CD14-positive monocyte (primary cell): ENCODE measurements at places on chromosomes 11 and 22.
A peak's percentile ranks its signal among the peaks of the same experiment; 100 is the strongest.

- DNase-seq, result no peak
Measured at GRCh38 chr11:35116245-35116644, 22.7 kb upstream of the CD44 start.

DNA sequence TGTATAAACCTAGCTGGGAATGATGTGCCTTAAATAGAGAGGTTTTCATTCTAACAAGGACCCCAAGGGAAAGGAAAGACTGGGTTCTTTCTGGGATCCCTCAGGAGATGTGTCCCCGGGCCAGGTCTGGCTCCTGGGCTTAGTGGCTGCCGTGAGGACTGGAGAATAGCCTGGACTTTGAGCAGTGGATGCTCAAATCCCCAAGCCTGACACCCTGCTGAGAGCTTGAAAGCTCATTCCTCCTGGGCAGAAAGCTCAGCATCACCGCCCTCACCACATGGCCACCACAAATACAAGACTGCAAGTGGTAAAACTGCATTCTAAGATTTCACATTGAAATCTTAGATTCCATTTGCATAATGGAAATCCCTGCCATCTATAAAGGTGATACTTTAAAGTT, 79.4 kb upstream of the NARS2 start:
- no peak for DNase-seq

- DNase-seq, result no peak
Measured at GRCh38 chr11:67288198-67288451, 978 bp upstream of the ANKRD13D start.

GRCh38 chr11:105181100-105181499, 41.5 kb upstream of the CARD18 start:
- peak; percentile 94 for DNase-seq

DNA sequence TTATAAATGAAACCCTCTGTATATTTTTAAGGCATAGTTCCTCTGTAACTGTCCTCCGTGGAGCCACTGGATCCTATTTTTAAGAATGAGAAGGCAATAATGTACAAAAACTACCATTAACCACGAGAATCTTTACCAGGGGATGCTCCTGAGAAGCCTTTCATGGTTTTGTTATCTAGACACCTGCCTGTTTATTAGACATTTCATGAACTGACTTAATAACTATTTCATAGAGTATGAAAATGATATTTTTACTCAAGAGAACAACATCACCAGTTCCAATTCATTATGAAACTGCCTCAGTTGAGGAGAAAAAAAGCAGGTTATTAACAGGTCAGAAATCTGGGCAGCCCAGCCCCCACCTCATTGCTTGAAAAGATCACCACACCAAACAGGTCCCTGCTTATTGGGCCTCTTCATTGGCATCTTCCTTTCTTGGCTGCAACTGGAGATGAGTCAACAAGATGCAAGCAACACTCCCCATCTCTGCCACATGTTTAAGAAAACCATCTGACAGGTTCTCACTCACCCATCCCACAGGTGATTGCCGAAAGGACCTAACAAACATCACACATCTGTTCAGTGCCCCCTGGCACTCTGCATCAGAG, 27.8 kb downstream of the ETS1 start:
- no peak for DNase-seq

GRCh38 chr11:44673688-44674087, 53.1 kb upstream of the TSPAN18 start:
- no peak for DNase-seq

DNA sequence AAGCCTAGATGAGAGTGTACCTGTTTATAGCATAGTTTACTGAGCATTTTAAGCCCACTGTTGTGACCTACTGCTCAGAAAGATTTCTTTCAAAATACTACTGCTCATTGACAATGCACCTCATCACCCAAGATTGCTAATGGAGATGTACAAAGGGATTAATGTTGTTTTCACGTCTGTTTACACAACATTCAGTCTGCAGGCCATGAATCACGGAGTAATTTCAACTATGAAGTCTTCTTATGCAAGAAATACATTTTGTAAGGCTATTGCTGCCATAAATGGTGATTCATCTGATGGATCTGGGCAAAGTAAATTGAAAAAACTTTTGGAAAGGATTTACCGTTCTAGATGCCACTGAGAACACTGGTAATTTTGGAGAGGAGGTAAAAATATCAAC, 112.9 kb downstream of the KIF18A start:
- no peak for DNase-seq

DNA sequence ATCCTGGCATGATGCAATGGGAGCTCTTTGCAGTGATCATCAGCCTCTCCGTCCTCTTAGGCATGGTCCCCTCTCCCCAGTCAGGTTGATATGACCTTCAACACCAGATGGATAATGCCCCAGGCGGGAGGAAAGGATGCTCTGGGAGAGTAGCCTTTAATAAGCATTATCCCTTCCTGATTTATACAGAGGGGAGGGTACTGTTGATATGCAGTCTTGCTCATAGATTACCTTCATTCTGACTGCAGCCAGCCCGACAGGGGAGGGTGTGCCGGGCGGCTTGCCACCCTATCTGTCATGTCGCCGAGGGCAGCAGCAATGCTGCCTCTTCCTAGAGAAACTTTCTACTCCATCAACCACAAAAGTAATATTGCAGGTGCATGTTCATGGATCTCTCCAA, 497.4 kb downstream of the OPCML start:
- no peak for DNase-seq

DNA sequence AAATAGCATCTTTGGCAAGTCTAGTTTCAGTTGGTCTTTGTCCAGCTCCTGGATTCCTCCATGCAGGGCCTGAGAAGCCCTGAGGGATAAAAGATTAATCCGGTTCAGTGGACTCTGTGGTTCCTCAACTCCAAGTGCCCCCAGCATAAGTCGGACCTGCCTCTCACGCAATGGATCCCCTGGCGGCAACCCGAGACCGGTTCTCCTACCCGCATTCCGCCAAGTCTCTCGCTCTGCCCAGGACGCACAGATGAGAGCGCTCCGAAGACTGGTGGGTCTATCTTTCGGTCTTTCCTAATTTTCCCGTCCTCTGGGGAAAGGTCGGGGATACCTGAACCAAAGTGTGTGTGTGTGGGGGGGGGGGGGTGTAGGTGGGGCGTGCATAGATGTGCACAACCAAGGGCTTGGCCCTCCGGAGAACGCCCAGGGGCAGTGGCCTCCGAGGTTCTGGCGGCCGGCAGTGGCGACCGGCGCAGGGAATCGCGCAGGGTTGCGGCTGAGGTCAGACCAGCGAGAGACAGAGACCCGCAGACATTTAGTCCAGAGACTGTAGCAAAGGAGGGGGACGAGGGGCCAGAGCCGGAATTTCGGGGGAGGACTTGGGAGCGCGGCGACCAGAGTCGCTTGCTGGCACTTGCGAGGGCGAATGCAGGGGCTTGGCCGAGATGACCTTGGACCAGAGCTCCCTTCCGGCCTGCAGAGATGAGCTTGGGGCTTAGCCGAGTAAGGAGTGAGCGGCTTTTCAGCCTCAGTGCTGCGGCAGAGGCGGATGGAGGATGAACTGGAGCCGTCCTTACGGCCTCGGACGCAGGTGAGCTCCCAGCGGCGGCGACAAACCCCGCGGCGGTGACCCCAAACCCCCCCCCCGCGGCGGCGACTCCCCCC, 712 bp upstream of the SLC2A11 start:
- peak; percentile 42 for DNase-seq

DNA sequence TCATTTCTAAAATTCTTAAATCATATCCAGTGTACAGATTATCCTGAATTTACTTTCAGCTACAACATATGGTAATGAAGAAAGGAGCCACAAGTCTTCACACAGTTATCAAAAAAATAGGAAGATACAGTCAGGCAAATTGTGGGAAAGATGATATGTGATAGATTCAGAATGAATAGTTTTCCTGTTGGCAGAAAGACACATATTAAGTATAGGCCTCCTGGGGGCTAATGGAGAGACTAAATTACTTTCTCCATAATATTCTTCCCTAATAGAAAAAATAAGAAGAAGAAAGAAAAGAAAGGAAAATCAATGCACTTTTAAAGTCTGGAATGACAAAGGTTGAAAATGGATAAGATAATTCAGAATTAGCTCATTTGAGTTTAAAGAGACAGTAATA, 2073.5 kb downstream of the LRRC4C start:
- DNase-seq, result no peak

DNA sequence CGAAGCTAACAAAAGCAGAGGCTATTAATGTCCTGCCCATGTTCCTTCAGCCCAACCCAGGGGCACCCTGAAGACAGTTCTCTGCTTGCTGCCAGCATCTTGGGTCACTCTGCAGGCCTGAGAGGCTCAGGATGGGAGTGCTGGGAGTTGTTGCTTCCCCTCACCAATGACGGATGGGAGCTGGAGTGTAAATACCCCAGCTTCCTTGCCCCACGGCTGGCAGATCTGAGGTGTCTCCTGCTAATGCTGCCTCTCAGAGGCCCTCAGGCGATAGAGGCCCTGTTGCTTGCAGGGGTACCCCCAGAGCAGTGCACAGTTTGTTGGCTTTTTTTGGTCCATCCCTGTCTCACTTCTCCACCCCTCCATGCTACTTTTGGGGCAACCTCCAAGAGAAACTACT, 32.9 kb downstream of the IFT27 start:
- DNase-seq, result no peak

DNA sequence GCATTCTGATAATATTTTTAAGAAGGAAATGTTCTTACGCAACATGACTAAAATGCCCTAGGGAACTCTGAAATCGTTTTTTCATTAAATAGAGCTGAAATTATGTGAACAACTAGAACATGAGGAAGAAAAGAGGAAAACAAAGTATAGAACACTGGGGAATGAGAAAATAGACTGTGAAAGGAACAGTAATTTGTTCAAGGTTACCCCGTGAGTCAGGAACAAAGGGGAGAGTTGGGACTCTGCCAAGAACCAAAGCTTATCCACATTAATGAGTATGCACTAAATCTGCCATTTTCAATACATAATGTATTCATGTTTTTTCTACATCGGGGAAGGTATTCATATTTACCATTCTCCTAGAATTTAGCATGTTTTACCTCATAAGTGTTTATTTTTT, 961.8 kb upstream of the CCDC90B start:
- no peak for DNase-seq

GRCh38 chr22:33380789-33381530, 322.8 kb upstream of the SYN3 start:
- no peak for DNase-seq

GRCh38 chr22:37747080-37747714, 50.3 kb downstream of the TRIOBP start:
- DNase-seq, result no peak

DNA sequence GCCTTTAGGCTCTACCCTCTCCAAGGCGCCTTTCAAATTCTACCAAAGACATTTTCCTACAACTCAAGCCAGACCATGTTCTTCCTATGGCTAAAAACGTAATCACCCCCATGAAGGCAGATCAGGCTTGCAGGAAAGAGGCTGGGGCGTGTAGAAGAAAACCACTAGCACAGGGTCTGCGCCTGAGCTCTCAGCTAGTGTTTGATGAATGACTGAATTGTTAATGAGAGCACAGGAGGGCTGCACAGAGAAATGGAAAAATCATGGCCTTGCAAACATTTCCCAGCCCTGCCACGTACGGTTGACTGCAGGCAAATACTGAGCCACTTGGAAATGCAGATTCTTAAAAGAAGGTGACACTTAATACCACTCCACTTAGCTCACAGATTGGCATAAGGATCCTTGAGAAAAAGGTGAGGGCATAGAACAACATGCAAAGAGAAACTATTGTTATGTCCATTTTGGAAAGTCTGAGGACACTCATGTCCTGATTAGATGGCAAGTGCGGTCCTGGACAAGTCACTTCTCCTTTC, 148.6 kb downstream of the NXPE2 start:
- no peak for DNase-seq

GRCh38 chr11:21229224-21229623, 559.8 kb downstream of the NELL1 start:
- no peak for DNase-seq

- DNase-seq, result no peak
Measured at GRCh38 chr11:59551659-59552521, 40.6 kb downstream of the OR4D9 start.

DNA sequence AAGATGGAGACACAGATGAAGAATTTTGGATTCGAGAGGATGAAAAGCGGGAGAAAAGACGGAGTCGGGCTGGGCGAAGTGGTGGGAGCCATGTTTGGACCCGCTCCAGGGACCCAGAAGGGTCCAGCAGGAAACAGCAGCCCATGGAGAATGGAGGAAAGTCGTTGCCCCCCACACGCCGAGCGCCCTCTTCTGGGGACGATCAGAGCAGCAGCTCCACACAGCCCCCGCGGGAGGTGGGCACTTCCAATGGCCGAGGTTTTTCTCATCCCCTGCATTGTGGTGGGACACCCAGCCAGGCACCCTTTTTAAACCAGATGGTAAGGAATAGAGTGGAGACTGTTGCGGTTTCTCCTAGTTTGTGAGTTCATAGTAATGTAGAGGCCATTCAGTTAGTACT, 22.8 kb upstream of the SLC25A18 start:
- no peak for DNase-seq

DNA sequence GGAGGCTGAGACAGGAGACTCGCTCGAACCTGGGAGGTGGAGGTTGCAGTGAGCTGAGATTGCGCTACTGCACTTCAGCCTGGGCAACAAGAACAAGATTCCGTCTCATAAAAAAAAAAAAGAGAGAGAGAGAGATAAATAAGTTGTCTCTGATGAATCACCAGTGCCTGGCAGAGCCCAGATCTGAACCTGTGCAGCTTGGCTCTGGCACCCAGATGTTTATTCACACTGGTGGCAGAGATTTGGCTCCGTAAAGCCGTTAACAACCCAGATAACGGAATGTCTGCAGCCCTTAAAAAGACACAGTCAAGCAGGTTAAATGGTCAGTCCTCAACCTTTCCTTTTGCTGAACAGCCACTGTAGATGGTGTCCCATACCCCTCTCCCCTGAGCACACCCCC, 33.5 kb upstream of the RTL6 start:
- no peak for DNase-seq
